ENCODE measurements at places on chromosomes 7 and 10.

- DNase-seq: no peak
Measured at GRCh38 chr7:134885967-134886352, 100.3 kb upstream of the AGBL3 start.

DNA sequence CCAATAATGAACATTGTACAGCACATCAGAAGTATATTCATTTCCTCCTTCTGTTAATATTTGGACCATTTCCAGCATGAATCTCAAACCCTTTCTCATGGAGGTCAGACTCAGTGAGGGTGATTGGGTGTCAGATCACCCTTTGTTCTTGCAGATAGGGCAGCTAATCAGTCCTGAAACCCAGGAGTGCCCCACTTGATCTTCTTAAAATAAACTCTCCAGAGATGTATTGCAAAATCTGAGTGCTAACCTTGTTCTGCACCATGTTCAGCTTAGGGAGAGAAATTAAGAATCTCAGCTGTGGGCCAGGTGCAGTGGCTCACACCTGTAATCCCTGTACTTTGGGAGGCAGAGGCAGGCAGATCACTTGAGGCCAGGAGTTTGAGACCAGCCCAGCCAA lies 869.4 kb downstream of the TYW1 start:
- no peak for DNase-seq

DNA sequence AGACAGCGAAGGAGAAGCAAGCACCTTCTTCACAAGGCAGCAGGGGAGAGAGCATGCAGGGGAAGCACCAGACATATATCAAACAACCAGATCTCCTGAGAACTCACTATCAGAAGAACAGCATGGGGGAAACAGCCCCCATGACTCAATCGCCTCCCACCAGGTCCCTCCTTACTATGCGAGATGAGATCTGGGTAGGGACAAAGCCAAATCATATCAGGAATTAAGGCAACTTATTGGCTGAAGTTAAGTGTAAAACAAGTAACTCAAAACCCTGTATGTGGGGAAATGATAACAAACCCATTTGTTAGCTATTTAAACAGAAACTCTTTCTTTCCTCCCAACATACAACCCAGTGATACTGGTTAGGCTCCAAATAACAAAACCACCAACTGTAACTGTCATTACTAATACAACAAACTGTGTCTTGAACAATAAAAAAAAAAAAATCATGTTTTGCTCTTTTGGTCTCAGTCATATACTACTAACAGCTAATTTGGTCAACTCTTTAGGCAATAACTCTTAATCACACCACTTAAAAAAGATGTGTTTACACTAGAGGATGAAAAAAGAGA lies 57.8 kb downstream of the MINDY3 start:
- peak; percentile 40 for DNase-seq

DNA sequence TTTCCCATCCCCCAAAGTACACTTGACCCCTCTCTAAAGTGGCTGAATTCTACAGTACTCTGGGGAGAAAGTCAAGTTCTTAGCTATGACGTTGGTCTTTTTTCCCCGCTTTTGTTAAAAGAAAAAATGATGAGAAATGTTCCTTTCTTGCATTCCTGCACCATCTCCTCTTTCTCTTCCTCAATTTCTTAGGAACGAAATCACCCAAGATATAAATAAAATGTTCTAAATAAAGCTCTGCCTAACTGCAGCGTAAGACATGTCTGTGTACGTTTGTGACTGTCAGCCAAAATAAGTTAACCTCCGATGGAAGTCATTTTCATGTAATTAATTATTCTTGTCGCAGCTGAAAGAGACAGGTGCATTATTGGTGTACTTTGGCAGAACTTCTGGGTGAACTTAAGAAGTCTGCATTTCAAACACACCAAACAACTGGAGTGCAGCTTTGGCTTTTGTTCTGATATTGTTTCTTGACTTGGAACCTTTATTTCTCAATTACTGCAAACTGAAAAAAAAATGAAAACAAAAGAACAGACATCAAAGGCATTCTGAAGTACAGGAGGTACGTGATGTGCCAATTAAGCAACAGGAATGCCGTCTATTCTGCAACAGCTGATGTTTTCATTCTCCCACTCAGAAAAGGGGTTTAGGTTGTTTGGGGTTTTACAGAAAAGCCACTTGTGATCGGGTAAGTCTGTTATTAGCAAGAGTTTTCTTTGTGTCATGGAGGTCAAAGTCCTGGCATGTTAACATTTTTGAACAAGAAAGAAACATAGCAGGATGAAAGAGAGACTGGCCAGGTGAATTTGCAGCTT lies 82.4 kb upstream of the SDK1 start:
- no peak for DNase-seq

GRCh38 chr7:146656988-146657387 lies 540.4 kb downstream of the CNTNAP2 start:
- no peak for DNase-seq

DNA sequence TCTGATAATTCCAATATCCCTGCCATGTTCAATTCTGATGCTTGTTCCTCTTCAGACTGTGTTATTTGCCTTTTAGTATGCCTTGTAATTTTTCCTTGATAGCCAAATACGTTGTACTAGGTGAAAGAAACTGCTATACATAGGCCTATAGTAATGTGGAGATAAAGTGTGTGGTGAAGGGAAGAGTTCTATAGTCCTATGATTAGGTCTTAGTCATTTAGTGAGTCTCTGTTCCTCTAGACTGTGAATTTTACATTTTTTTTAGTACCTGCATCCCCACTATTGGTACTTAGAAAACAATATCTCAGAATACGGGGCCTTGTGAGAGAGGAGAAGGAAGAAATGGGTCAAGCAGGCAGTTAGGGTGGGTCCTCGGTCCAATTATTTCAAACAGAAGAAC lies 59.6 kb upstream of the SEMA3E start:
- DNase-seq: no peak

DNA sequence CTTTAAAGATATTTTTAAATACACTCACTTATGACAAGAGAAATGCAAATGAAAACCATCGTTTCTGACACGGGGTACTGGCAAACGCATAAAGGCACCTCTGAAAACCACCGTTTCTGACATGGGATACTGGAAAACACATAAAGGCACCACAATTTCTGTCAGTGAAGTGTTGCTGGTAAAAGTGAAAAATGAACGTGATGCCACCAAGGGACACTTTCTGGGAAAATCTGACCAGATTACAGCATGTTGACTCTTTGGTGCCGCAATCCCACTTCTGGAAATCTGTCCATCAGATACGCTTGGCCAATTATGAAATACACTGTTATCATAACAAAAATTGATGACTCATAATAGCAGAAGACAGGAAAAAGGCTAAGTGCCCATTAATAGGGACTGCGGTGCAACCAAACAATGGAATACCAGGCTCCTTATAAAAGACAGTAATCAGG lies 131.7 kb downstream of the ZMYND11 start:
- no peak for DNase-seq

GRCh38 chr7:157474685-157475084 lies 137.9 kb downstream of the DNAJB6 start:
- DNase-seq: no peak

GRCh38 chr10:93061594-93062513 lies 1.3 kb downstream of the CYP26C1 start:
- DNase-seq: no peak

- no peak for DNase-seq
Measured at GRCh38 chr10:4162571-4163286, 377.7 kb upstream of the KLF6 start.

- DNase-seq: no peak
Measured at GRCh38 chr7:69537691-69538090, 60.6 kb upstream of the AUTS2 start.

DNA sequence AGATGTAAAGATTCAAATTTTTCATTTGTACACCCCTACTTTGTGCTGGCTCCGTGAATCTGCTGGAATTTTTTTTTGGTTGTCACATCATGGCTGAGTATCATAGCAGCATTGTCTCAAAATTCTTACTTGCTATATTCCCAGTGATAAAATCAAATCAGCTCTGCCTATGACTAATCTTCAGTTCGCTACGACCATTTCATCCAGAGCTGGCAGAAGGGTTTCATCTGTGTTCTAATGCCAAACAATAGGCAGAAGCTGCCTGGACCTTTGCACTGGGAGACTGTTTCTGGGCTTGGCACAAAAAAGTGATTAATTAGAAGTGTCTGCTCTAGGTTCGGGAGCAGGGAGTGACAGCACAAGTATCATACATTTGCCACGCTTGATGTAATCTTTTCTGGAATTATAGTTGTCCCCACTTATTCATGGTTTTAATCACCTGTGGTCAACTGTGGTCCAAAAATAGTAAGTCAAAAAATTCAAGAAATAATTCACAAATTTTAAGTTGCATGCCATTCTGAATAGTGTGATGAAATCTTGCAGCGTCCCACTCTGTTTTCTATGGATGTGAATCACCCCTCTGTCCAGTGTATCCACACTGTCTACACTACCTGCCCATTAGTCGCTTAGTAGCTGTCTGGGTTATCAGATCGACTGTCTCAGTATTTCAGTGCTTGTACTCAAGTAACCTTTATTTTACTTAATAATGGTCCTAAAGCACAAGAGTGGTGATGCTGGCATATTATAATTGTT lies 120.5 kb upstream of the IMMP2L start:
- no peak for DNase-seq

GRCh38 chr7:3326246-3326645 lies 25.2 kb downstream of the SDK1 start:
- DNase-seq: no peak

- no peak for DNase-seq
Measured at GRCh38 chr7:104093127-104093526, 103.7 kb upstream of the RELN start.

DNA sequence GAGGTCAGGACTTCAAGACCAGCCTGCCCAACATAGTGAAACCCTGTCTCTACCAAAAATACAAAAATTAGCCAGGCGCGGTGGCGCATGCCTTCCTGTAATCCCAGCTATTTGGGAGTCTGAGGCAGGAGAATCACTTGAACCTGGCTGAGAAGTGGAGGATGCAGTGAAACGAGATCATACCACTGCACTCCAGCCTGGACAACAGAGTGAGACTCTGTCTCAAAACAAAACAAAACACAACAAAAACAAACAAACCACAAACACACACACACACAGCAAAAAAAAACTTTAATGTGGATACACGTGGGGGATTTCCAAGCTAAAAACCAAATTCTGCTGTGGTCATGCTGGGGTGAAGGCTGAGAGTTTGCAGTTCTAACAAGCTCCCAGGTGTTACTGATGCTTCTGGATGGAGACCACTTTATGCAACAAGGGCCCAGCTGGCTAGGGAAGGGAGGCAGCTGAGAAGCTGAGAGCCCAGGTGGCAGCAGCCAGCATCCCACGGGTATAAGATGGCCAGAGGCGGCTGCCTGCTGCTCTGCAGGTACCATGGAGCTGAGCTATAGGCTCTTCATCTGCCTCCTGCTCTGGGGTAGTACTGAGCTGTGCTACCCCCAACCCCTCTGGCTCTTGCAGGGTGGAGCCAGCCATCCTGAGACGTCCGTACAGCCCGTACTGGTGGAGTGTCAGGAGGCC lies at the start of gene ZP3:
Gene ZP3, plus strand, starts transcription at position 538 of the 699 bp plus-strand sequence. Its CDS starts 15 bp downstream, at position 553.
- no peak for DNase-seq

DNA sequence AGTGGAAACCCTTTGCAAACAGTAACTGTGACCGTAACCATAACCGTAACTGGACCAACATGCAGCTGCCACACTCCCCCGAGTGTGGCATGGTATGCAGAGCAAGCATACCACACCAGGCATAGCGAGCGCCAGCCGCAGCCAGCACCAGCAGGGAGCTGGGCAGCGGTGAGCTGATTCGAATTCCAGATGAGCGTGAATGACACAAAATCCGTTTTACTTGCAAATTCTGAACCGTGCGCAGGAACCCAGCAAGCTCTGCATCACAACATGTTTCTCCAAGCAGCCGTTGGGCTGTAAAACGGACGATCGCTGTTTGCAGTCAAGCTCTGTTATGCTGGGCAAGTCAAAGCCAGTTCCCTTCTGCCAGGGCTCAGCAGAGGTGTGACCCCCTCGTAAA lies 111.1 kb downstream of the OAT start:
- DNase-seq: no peak

GRCh38 chr7:80736371-80737125 lies 98.1 kb downstream of the CD36 start:
- no peak for DNase-seq

- DNase-seq: no peak
Measured at GRCh38 chr7:23426876-23427275, 43.4 kb downstream of the IGF2BP3 start.

- no peak for DNase-seq
Measured at GRCh38 chr7:156662277-156662676, 21.7 kb downstream of the RNF32 start.

DNA sequence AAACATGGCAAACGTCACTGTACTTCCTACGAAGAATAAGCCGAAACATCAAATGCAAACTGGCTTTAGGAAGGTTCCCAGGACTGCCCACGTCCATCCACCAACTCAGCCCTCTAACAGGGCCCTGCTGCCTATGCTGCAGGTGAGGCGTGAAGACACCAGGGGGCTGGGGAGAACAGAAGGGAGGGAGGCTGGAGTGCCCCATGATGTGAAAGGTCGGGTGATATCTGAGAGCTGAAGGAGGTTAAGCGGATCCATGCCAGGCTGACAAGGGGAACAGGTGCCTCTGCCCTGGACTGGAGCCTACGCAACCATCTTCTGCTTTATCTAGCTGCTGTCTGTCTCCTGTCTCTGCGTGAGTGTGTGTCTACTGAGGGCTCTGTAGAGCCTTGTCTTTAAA lies 40.2 kb upstream of the ATP6V0A4 start:
- DNase-seq: no peak

DNA sequence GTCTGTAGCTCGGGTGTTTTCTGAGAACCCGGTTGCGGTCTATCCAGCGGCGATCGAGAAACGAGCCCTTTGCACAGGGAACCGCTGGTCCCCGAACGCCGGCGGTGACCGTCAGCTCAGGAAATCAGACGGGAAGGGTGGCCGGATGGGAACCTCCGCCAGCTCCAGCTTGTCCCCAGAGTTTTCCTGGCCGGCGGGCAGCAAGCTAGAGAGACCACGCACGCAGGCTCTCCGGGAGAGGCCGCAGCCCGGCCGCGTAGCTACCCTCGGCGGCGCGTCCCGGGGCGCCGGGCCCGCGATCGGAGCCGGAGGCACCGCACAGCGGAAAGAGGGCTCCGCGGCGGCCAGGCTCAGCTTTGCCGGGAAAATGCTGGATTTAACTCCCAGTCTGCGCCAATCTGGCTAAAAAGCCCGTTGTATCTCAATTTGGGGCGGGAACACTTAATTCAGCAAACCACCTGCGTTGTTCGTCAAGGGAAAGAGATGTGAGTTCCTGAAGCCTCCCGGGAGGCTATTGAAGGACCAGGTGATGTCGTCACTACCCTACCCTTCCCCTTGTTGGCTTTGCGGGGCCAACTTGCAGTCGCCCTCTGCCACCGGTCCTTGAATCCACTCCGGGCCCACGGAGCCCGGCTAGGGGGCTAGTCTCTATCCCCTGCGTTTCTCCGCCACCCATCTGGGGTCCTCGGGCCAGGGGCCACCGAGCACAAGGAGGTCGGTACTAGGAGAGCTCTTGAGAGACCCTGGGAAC lies 859 bp upstream of the CH25H start:
- no peak for DNase-seq

GRCh38 chr10:12960334-12960898 lies 41.1 kb downstream of the CCDC3 start:
- no peak for DNase-seq

- DNase-seq: no peak
Measured at GRCh38 chr10:118501171-118501570, 94.3 kb downstream of the PRLHR start.

- no peak for DNase-seq
Measured at GRCh38 chr7:130332259-130333053, 12.2 kb upstream of the CPA5 start.

GRCh38 chr10:98226508-98227144 lies 41.4 kb downstream of the LOXL4 start:
- no peak for DNase-seq

All from activated T-cell treated with anti-CD3 and anti-CD28 coated beads for 48 hours (primary cell).